ENCODE measurements at places on chromosomes 12 and 14. TPM values are rescaled to one million over a fixed set of nuclear protein-coding genes. Genes with fewer than 3 reads are reported as not detected.

TAS2R10 gene
- 3.0 TPM for total RNA-seq

WASHC4 gene
- total RNA-seq: 59.1 TPM

DENND5B gene
- 12.5 TPM for total RNA-seq

FAM181A gene
- total RNA-seq: not detected

PRH2 gene
- 0.42 TPM for total RNA-seq

KRT3 gene
- total RNA-seq: not detected

LDHB gene
- 99.7 TPM for total RNA-seq

TPPP2 gene
- total RNA-seq: 5.9 TPM

TMPRSS12 gene
- not detected for total RNA-seq

ACYP1 gene
- total RNA-seq: 7.5 TPM

PLA2G1B gene
- 1.4 TPM for total RNA-seq

LRP1-AS gene
- not detected for total RNA-seq

SLC16A7 gene
- total RNA-seq: 14.8 TPM

IL22 gene
- not detected for total RNA-seq

PSMA6 gene
- total RNA-seq: 106 TPM

CLEC6A gene
- total RNA-seq: not detected

JPH4 gene
- total RNA-seq: 0.23 TPM

MIP gene
- 0.50 TPM for total RNA-seq

PIP4P1 gene
- 14.6 TPM for total RNA-seq

ANKRD9 gene
- 67.5 TPM for total RNA-seq

TROAP gene
- 17.5 TPM for total RNA-seq

SMCO3 gene
- 0.93 TPM for total RNA-seq

CAPZA3 gene
- 0.33 TPM for total RNA-seq

ASCL1 gene
- total RNA-seq: not detected

CCDC177 gene
- total RNA-seq: not detected

LIN7A gene
- total RNA-seq: 9.7 TPM

ZNF664 gene
- total RNA-seq: 40.3 TPM

GPR84 gene
- 0.33 TPM for total RNA-seq

MUCL1 gene
- not detected for total RNA-seq

C1QL4 gene
- not detected for total RNA-seq

HOXC4 gene
- total RNA-seq: not detected

KRT85 gene
- not detected for total RNA-seq

VRTN gene
- not detected for total RNA-seq

TMEM30B gene
- 3.9 TPM for total RNA-seq

CMKLR1 gene
- 13.7 TPM for total RNA-seq

TAS2R42 gene
- not detected for total RNA-seq

CCDC88C gene
- total RNA-seq: 6.4 TPM

PPFIA2 gene
- total RNA-seq: 0.50 TPM

RDH12 gene
- total RNA-seq: 0.09 TPM

CREBL2 gene
- total RNA-seq: 27.4 TPM

KRT72 gene
- total RNA-seq: not detected

SLC7A8 gene
- total RNA-seq: 4.5 TPM

LBHD2 gene
- total RNA-seq: not detected

NPFF gene
- not detected for total RNA-seq

MORN3 gene
- 0.05 TPM for total RNA-seq

ANO4 gene
- total RNA-seq: 2.2 TPM

DIABLO gene
- total RNA-seq: 20.4 TPM

PPP4R3A gene
- 59.9 TPM for total RNA-seq

RSRC2 gene
- 31.4 TPM for total RNA-seq

SAMD15 gene
- 0.19 TPM for total RNA-seq

NTF3 gene
- 1.4 TPM for total RNA-seq

RGS6 gene
- 0.17 TPM for total RNA-seq

SPX gene
- total RNA-seq: 1.2 TPM

PTCSC3 gene
- not detected for total RNA-seq

PTGDR gene
- 1.4 TPM for total RNA-seq

KRT75 gene
- total RNA-seq: not detected

PPP1R1A gene
- 12.4 TPM for total RNA-seq

STXBP6 gene
- 1.4 TPM for total RNA-seq

All from liver (tissue), 10 donors.